ENCODE measurements at places on chromosomes 3 and 15. TPM values are rescaled to one million over a fixed set of nuclear protein-coding genes. Genes with fewer than 3 reads are reported as not detected.

DNA sequence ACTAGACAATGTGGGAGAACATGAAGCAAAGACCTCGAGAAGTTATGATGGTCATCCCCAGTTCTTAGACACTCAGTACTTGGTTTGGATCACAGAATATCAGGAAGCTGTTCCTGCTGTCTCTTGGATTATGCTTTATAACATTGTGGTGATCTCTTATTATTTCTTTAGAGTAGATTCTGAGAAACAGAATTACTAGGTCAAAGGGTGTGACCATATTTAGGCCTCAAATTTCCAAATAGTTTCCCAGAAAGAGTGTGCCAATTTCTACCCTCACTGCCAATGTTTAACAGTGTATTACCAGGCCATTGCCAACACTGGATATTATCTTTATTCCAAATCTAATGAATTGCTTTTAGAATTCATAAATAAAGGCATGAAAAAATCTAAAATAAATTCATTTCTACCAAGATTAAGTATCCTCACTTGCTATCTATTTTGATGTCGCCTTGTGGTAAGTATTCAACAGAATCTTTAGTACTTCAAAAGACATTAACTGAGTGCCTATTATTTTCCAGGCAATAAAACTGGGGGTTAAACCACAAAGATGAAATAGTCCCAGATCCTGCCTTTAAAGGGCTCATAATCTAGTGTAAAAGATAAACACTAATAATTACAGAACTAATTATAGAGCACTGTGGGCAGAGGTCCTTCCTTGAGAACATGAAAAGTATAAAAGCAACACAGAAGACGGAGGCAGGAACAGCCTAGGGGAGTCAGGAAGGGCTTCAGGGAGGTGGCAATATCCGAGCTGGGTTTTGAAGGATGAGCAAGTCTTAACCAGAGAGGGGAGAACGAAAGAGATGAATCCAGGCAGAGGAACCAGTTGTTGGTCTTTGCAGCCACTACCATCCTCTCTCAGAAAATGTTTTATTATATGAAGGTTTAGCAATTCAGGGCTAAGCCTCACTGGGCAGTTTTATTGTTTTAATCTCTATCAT is 86.8 kb downstream of the IGF2BP2 start:
- H3K4me3 ChIP-seq = no peak overlapping the region
- no peak for DNase-seq
- no peaks in the 10 kb centered on the region for H3K4me1 ChIP-seq
- no peaks in the 10 kb centered on the region for H3K36me3 ChIP-seq

- H3K27ac ChIP-seq = no peak overlapping the region
- no peaks in the 10 kb centered on the region for H3K27me3 ChIP-seq
- no peak for DNase-seq
Observed at GRCh38 chr3:4730719-4731118, 237.6 kb downstream of the ITPR1 start.

DNA sequence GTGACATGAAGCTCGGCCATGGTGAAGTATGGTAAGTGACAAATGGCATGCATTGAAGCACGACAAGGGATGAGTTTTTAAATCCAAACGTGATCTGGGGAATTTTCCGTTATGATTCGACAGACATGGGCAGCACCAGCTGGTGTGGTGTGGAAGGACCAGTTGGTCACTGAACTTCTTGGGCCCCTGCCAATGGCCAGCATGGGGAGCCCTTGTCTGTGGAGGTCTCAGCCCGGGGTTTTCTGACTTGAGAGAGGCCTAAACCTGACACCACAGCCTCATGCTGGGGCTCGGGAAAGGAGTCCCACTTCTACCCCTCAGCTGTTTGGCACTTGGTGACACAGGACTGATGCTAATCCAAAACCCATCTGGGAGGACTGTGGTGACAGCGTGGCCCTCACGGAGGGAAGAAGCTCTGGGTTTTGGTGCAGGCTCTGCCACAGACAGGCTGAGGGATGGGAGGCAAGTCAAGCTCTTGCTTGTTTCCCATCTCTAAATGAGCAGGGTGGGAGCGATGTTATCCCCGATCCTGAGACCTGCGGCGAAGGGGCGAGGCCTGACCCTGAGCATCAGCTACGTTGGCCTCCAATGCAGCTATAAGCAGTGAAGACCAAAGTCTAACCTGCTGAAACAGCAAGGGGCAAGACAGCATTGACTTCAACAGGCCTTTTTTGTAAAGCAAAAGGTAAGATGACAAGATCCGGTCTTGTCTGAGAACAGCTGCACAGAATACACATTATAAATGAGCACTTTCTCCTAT is 69.5 kb downstream of the ATP1B3 start:
- no peaks in the 10 kb centered on the region for H3K36me3 ChIP-seq
- no peaks in the 10 kb centered on the region for H3K27me3 ChIP-seq
- DNase-seq = no peak
- H3K4me1 ChIP-seq = no peaks in the 10 kb centered on the region
- H3K27ac ChIP-seq = no peak overlapping the region

GRCh38 chr3:78112291-78113010 is 1072.6 kb downstream of the ROBO2 start:
- H3K27me3 ChIP-seq = no peaks in the 10 kb centered on the region
- no peaks in the 10 kb centered on the region for H3K36me3 ChIP-seq
- no peak overlapping the region for H3K27ac ChIP-seq
- H3K4me1 ChIP-seq = no peaks in the 10 kb centered on the region

GRCh38 chr3:157830556-157831236 is 275.5 kb downstream of the SHOX2 start:
- no peaks in the 10 kb centered on the region for H3K36me3 ChIP-seq
- no peak overlapping the region for H3K27ac ChIP-seq
- no peaks in the 10 kb centered on the region for H3K4me1 ChIP-seq
- no peak for DNase-seq
- no peak overlapping the region for H3K4me3 ChIP-seq
- no peaks in the 10 kb centered on the region for H3K27me3 ChIP-seq

Gene FEZF2
- not detected for total RNA-seq
